ENCODE measurements at places on chromosomes 11 and 22. TPM values are rescaled to one million over a fixed set of nuclear protein-coding genes. Genes with fewer than 3 reads are reported as not detected.

The WBP2NL gene
- 0.19 TPM for total RNA-seq

The MGAT3 gene
- 1.3 TPM for total RNA-seq

The SPECC1L gene
- 36.6 TPM for total RNA-seq

The FJX1 gene
- total RNA-seq, result 156 TPM

The CDON gene
- 7.9 TPM for total RNA-seq

The LMO1 gene
- total RNA-seq, result 0.19 TPM

The CXCR5 gene
- not detected for total RNA-seq
